Heart left ventricle (tissue), 16 donors: ENCODE measurements at places on chromosomes 11 and 22. TPM values are rescaled to one million over a fixed set of nuclear protein-coding genes. Genes with fewer than 3 reads are reported as not detected.

Gene KRTAP5-10
- not detected for total RNA-seq

Gene HIPK3
- 224 TPM for total RNA-seq

DNA sequence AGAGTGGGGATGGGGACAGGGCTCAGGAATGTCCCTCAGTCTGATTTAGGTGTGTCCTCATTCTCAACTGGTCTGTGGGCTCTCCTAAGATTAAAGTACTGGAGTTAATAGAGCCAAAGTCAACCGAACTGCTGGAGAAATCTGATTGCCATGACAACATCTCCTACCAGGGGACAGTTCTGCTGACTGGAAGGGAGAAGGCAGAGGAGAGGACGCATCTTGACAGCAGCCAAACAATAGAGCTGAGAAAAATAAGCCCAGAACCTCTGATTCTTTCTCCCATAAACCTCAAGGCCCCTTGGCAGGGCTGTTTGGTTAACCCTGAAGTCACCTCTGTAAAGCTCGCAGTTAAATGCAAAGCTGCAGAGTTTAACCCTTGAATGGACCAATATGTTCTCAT is 2.8 kb downstream of the KCTD14 start:
- DNase-seq: no peak

DNA sequence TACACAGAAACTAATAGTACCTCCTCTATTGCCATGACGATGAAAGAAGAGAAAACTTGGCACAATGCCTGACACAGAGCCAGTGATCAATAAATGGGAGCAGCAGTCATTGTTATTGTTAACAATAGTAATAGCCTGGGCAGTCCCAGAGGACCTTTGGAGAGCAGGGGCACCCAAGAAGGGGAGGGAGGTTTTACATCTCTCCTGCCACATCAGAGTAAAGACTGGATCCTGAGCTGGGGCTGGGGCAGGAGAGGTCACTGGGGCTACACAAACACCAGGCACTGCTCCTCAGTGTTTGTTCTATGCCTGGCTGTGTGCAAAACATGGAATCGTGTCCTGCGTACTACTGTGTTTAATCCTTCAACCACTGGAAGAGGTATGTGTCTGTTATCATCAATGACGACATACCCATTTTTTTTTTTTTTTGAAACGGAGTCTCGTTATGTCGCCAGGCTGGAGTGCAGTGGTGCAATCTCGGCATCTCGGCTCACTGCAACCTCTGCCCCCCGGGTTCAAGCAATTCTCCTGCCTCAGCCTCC is 25.0 kb upstream of the CREB3L1 start:
- DNase-seq: no peak

Gene PC
- total RNA-seq: 14.3 TPM

Gene PLAAT3
- total RNA-seq: 121 TPM
